Head of caudate nucleus (tissue), 42 donors: ENCODE measurements at places on chromosomes 2 and 18.
A peak's percentile ranks its signal among the peaks of the same experiment; 100 is the strongest.

DNA sequence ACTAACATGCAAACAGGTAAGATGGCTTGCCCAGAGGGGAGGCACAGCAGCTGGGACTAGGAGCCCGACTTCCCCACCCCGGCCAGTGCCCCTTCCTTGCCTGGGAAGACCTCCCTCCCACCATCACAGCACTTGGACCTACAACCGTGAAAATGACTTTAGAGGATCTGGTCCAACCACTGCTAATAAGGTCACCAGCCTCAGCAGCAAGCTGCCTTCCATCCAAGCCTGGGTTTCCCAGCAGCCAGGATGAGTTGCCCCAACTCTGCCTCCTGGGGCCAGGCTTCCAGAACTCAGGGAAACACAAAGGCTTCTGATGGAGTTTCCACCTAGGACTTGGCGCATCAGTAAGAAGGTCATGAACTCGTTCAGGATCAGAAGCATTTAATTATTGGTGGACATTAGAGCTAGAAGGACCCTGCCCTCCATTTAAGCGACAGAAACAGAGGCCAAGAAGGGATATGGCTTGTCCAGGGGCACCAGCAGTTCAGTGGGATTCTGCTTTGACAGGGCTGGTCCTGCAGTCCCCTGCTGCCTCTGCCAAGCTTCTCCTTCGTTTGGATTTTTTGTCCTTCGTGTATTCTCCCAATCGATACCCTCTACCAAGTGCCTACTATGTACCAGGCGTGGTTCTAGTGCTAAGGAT lies 403.0 kb upstream of the ID2 start:
- no peak for DNase-seq

DNA sequence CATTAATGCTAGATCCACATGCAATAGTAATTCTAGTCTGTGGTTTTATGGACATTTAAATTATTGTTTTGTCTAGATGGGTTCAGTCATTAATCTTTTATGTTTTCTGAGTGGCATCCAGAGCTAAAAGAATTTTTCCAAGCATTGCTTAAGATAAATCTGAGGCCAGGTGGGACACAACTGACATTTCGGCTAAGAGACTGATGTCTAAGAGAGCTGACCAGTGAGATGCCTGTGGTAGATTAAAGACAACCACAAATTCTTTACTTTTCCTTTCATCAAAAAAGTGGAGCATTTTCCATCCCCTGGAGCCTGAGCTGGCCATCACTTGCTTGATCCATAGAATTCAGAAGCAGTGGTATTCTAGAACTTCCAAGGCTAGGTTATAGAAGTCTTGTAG lies 182.2 kb downstream of the NRP2 start:
- DNase-seq: no peak

GRCh38 chr2:108605947-108606346 lies 71.7 kb downstream of the LIMS1 start:
- no peak for DNase-seq

DNA sequence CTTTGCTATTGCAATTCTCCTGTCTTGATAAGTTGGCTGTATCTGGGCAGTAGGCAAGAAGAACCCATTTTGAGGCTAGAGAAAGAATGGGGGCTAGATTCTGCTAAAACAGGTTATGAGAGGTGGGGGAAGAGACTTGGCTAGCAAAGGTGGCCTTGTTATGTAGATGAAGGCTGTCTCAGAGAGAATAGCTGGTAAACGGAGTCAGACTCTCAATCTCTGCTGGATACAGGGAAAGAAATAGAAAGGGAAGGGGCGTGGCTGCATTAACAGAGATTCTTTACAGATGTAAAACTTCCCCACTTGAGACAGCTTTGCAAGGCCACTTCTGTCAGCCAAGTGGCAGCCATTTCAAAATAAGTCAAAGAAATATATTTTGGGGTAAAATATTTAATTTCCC lies 38.1 kb upstream of the ARHGAP25 start:
- DNase-seq: no peak

DNA sequence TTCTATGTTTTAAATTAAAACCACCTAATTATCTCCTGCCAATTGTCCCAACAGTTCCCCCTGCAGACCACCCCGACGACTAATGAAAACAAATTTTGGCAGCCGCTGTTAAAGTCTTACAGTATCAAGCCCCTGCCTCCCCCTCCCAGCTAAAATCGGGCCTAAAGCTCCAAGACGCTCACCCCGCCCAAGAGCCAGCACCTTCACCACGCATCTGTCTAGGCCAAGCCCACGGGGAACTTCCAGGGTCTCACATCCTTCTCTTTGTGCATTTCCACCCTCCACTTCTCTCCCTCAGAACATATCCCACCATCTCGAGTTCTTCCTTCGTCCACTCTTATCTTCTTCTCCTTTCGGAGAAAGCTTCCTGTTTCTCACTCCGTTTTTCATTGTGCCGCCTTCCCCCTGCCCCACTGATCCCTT lies 445 bp downstream of the PRPF40A start:
- DNase-seq: no peak

- no peak for DNase-seq
These were observed 8.4 kb downstream of the ASB1 start for GRCh38 chr2:238434846-238435751.

GRCh38 chr18:78448591-78448990 lies 531.0 kb upstream of the SALL3 start:
- DNase-seq: no peak

GRCh38 chr2:165793779-165794535 lies at the start of gene GALNT3:
TSS of gene GALNT3 (minus strand) at chr2:165794247. CDS start at chr2:165770700, 23,547 bp downstream.
- peak; percentile 60 for DNase-seq

- DNase-seq: no peak
These were observed 66.1 kb downstream of the CHN1 start for GRCh38 chr2:174939046-174939445.

- no peak for DNase-seq
These were observed 186.8 kb downstream of the RDH14 start for GRCh38 chr2:18373664-18374063.

DNA sequence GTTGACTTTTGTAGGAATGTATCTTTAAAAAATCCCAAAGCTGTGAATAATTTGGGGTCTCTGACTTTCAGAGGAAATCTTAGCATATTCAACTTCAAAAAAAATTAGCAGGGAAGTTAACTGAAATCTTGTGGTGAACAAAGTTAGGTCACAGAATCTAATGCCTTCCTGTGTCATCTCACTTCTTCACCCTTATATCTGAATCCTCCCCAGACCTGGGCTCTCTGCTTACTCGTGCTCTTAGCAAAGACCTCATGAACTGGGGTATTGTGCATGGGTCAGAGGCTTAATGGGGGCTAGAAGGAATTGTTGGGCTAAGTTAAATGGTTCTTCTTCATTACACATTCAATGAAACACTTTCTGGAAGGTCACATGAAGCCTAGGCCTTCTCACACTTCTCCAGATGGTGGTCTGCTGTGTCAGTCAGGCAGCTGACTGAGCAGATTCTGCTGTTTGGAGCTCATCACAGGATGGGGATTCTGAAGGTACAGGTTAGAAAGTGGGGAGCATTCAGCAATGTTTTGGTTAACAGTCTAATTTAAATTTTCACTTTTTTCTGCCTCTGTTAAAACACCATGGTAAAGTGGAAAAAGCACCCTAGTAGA lies 131.3 kb downstream of the SUCLG1 start:
- DNase-seq: no peak
